ENCODE measurements at places on chromosomes 4 and X.
A peak's percentile ranks its signal among the peaks of the same experiment; 100 is the strongest.

GRCh38 chr4:112951362-112952312 lies 97.8 kb upstream of the ANK2 start:
- no peak for DNase-seq

GRCh38 chrX:134542485-134542884 lies 82.5 kb downstream of the HPRT1 start:
- no peak for DNase-seq

DNA sequence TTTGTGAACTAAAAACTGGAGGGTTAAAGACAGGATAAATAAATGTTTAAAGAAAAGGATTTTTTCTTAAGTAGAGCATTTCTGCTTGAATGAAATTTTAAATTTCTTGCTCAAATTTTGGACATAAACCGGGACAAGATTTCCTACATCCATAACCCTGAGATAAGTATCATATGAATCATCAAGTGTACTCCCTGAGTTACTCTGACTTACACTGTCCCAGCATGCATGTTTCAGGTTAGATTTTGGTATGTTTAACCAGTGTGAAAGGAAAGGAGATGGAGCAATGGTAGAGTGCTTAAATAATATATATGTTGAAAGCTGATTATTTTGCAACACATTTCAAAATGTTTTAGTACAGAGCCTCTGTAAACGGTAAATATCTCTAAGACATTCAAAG lies 175.2 kb downstream of the ADGRL3 start:
- no peak for DNase-seq

DNA sequence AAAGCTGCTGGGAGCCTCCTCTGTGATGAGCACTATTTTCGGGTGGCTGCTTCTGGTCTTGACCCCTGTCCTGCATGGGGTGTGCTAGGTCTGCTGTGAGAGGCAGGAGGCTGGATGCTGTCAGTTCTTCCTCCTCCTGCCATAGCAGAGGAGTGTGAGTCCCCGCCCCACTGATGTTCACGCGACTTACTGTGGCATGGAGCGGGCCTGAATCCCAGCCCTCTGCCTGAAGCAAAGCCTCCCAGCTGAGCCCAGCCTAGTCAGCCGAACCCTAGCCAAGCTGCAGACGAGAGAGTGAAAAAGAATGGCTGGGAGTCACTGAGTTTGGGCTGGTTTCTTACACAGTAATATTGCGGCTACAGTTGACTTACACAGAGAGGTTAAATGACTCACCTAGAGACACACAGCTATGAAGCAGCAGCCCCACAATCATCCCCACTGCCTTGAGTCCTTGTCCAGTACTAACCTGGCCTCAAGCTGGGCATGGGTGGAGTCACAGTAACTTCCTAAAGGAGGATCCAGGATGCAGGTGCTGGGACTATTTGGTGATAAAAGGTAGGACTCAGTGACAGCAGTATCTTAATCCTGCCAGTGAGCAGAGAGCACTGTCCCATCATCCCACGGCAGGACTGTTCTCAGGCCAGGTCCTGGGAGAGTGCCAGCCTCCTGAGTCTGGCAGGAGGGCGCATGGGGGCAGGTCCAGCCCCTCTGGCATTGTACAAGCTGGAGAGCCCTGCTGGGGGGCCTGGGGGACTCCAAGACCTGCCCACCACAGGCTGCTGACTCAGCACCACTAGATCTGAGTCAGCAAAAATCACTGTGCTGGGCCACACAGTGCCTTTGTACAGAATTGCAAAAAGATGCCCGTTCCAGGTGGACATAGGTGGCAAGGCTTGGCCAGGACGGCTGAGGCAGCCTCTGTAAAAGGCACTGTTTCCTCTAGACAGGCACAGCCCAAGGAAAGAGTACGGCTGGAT lies 60.4 kb upstream of the CRMP1 start:
- DNase-seq = no peak

- no peak for DNase-seq
Measured at GRCh38 chr4:5711479-5712184, 631 bp downstream of the EVC start.

DNA sequence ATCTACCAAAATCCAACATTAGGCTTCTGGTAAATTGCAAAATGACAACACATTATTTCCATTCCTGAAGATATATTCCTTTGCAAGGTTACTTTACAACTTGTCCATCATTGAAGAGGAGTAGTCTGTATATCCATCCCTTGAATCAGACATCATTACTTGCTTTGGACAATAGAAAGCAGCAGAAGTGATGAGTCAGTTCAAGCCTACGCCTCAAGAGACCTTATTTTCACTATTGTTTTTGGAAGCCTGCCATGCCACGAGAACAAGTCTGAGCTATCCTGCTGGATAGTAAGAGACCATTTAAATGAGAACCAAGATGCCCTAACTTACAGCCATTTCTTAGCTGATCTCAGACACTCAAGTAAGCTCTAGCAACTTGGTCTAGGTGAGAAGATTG lies 246.0 kb upstream of the HHIP start:
- DNase-seq = no peak

GRCh38 chr4:113614414-113614813 lies 147.1 kb downstream of the CAMK2D start:
- no peak for DNase-seq

DNA sequence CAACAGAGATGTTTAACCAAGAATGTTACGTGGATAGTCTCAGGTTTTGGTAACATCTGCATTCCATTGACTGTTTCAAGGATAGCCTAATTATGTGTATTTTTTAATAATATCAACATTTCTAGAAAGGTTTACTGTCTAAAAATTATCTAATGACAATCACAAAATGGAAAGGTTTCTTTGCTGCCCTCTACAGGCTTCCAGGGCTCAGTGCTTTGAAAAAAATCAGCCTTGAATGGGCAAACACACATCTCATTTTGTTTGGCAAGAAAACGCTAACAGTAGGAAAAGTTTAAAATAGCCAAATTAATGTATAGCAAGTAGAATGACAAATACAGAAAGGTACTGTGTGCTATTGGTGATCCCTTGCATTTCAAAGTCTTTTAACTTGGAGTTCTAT lies 223.4 kb upstream of the PRPS2 start:
- no peak for DNase-seq

GRCh38 chr4:128386761-128387599 lies 99.4 kb upstream of the PGRMC2 start:
- DNase-seq = no peak

DNA sequence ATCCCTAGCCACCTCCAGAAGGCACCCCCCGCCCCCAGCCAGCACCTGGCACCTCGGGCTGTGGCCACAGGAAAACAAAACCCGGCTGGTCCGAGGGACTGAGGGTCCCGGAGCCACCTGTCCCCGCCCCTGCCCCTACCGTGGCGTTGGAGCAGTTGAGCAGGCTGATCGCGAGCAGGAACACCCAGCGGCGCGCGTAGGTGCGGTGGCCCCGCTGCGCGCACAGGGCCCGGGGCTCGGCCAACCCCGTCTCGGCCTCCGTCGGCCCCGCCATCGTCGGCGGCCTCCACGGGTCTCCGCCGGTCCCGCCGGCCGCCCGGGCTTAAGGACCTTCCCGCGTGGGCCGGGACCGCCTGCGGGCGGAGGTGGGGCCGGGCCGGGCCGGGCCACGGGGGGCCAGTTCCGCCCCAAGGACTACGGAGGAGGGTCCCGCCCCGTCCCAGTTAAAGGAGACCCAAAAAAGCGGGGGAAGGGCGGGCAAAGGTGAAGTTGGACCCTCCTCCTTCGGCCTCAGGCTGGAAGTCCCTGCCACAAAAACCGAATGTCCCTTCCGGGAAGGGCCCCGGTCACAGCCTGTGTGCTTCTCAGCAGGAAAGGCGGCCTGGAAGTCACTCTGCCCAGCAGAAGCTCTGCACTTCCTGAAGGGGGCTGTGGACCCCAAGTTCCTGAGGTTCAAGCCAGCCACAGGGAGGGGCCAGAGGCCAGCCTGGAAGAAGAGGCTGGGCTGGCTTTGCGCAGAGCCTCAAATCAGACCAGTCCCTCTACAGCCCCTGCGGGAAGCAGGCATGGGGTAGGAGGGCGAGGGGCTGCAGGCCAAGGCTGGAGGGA lies at the start of gene SLC49A3:
Gene SLC49A3 (minus strand): TSS at position 298 of the 828 bp plus-strand sequence. CDS start 24 bp downstream, at position 274.
- DNase-seq = no peak

DNA sequence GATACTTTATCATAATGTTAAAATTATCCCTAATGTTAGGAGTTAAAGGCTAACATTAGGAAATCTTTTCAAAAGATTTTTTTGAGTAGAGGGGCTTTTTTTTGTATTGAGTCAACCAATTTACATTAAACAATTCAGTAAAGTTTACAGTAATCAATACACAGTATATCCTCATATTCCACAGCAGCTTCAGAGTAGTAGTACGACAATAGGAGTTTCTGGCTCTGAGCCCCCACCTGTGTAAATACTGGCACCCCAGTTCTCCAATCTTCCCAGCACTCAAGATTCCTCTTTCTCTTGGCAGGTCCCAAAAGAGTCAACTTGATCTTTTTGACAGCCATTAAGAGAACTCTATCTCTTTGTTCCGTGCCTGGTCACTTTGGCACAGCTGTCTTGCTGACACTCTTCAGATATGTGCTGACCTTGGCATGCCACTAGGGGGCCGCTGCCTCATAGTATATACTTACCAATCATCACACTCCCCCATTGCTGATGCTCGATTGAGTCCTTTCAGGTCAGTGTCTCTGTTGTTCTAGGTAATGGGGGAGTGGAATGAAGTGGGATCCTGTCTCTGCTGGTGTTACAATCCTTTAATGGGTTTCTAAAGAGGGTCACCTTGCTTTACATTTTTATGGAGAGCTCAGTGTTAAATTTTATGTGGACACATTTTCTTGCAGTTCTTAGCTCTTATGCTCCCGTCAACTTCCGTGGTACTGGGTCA lies 19.5 kb upstream of the CCNI start:
- peak; percentile 60 for DNase-seq

- no peak for DNase-seq
Measured at GRCh38 chr4:78939667-78940008, 400 bp upstream of the PAQR3 start.

DNA sequence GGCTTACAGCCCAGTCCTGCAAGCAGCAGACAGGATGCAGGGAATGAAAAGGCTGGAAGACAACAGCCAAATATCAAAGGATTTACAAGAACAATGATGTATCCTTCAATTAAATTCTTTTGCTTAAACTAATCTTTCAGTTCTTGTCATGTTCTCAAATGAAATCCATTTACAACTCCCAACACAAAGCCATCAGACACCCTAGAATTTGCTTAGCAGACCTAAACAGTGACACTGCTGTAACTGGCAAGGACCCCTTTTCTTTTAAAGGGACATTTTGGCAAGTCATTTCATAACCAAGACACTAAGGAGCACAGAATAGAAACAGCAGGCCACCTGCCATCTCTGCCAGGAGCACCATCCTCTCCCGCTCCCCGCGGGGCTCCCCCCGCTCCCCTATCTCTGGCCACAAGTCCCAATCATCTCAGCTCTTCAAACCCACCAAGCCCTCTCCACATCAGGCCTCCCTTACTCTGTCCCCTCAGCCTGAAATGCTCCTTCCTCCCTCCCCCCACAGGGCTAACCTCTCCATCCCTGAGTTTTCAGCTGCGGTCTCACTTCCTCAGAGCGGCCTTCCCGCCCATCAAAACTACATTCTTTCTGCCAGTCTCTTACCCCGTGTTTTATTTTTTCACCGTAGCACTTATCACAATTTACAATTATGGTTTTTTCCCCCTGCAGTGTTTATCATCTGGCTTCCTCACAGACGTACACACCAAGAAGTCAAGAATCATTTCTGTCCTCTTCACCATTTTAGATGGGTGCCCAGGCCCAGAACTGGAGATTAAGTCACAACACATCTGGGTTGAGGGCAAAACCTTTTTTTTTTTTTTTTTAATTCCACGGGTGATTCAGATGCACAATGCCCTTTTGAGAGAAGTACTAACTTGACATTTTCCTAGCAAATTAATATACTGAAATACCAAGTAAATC lies 45.8 kb downstream of the TSPAN5 start:
- peak; percentile 28 for DNase-seq

- DNase-seq = no peak
Measured at GRCh38 chr4:75287738-75288517, 226.3 kb downstream of the RCHY1 start.

- DNase-seq = no peak
Measured at GRCh38 chrX:74160358-74160757, 143.6 kb upstream of the ZCCHC13 start.

DNA sequence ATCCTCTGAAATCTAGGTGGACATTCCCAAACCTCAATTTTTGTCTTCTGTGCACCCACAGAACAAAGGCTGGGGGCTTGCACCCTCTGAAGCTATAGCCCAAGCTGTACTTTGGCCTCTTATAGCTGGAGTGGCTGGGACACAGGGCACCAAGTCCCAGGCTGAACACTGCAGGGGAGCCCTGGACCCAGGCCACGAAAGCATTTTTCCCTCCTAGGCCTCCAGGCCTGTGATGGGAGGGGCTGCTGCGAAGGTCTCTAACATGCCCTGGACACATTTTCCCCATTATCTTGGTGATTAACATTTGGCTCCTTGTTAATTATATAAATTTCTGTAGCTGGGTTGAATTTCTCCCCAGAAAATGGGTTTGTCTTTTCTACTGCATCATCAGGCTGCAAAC lies 27.9 kb downstream of the F8A1 start:
- no peak for DNase-seq

DNA sequence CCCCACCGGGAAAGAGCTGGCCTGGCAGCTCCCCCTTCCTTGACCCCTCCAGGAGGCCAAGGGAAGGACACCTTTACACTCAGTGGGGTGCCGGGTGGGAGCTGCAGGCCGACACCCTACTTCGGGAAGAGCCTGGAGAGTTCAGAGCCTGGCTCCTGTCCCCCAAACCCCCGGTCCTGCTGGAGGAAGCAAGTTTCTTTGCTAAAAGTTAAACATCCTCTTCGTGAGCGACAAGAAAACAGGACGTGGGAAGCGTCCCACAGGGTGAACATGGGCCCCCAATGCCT lies 2.4 kb upstream of the FTSJ1 start:
- DNase-seq = no peak

- no peak for DNase-seq
Measured at GRCh38 chrX:133685822-133686221, 270.5 kb upstream of the GPC4 start.

- DNase-seq = no peak
Measured at GRCh38 chr4:75849461-75849860, 52.8 kb downstream of the PPEF2 start.

Measured in stimulated activated naive CD8-positive, alpha-beta T cell treated with anti-CD3 and anti-CD28 coated beads, Interleukin-15, amount 100 ng/mL, for 72 hours (primary cell).